ENCODE measurements at places on chromosomes 3 and 15.

- no peak for DNase-seq
Measured at GRCh38 chr3:128784232-128784631, 58.2 kb downstream of the RAB7A start.

GRCh38 chr3:125332504-125332903, 42.6 kb downstream of the ZNF148 start:
- DNase-seq: no peak

- DNase-seq: no peak
Measured at GRCh38 chr3:147368151-147368550, 38.2 kb downstream of the ZIC4 start.

DNA sequence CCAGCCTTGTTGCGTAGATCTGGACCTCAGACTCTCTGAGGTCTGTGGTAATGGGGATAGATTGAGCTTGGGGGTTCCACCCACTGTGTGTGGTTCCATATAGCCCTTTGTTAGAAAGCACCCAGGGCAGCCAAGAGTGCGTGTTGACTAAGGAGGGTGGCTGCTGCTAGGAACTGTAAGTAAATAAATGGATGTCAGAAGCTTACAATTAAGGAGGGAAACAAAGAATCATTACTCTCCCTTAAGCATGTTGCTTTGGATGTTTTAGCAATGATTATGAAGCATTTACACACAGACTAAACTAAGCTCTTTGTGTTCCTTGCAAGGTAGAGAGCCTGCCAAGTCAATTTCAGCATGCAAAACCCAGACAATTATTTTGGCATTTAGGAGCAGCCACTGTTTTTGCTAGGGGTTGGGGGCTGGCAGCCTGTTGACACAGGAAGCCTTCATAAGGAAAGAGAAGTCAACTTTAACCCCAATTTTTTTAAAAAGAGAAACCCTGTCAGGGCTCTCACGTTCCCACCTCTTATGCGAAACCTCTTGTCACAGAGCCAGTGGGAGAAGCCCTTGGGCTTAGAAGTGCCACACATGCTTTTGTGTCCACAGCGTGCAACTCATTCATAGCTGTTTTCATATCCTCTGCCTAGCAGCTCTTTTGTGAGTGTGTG, 127.8 kb downstream of the CMSS1 start:
- DNase-seq: no peak
